CD4-positive, alpha-beta T cell treated with Interleukin-6 at 100 ng/mL for 8 hours (primary cell): ENCODE measurements at places on chromosomes 12 and 14.

DNA sequence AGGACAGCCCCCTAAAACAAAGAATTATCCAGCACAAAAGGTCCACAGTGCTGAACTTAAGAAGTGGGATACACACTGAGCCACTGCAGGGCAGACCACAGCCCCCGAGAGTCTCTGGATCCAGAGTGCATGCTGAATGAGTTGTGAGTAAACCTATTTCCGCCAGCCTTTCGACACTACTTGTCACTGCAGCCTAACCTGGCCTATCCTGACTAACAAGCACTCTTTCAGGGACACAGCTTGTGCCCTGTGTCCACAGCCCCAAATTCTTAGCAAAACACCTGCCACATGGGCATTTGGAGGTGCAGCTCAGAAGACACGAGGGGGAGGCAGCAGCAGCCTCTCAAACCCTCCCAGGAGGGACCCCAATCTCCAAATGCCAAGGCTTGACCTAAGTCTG lies 31.3 kb downstream of the ITPK1 start:
- no peak for DNase-seq

- no peak for DNase-seq
These were observed 142.5 kb downstream of the TMX1 start for GRCh38 chr14:51382506-51382905.

- no peak for DNase-seq
These were observed 89.3 kb downstream of the DUSP6 start for GRCh38 chr12:89262855-89263552.

DNA sequence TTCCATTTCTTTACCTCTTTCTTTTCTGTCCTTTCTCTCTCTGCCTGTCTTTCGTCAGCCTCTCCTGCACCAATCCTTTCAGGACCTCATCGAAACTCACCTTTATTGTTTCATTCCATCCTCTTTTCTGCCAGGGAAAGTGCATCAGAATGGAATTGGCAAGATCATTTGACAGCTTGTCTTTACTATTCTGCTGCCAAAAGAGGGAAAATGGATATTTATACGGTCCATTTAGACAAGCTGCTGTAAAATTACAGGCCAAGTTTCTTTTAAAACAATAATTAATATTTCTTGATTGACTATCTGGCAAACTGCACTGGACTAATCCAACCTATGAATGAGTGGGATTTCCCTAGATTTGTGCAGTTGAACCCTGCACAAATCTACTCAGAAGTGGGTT lies 7.6 kb upstream of the SRGAP1 start:
- no peak for DNase-seq

- DNase-seq = no peak
These were observed 6.1 kb downstream of the IFFO1 start for GRCh38 chr12:6549684-6550151.

DNA sequence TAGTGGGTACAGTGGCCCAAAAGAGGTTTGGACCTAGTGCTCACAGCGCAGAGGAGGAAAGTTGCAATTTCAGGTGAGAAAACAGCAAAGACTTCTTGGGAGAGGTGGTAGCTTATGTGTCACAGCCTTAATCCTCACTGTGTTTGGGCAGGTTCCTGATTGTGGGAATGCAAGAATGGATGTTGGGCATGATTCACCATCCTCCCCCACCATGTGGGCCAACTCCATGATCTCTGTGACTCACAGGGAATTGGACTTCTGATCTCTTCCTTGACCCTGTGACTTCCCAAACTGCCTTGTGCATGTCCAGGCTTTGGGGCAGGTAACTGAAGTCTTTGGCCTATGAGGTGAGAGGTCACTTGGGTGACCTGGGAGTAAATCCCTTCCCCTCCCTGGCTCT lies 1.8 kb upstream of the CHST11 start:
- DNase-seq = no peak

DNA sequence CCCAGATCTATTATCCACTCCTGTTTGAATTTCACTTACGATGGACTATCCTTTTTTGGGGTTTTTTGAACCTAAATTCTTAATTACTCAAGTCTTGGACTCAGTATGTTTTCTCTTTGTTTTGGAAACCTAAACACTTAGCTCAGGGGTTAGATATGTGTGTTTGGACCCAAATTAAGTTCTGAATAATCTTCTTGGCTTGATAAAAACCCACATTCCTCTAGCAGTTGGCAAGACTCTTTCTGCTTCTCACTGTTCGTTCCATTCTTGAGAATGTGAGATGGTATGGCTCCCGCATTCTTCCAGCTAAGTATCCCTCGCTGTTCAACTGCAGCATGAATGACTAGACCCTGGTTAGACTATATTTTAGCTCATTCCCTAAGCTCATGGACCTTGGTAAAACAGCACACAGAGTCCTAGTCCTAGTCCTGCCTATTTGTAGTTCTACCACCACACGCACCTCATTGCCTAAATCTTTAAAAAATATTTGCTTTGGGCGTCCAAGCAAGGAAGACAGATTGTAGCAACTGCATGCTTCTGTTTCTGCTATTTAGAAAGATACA lies 860.0 kb downstream of the RPS29 start:
- no peak for DNase-seq

DNA sequence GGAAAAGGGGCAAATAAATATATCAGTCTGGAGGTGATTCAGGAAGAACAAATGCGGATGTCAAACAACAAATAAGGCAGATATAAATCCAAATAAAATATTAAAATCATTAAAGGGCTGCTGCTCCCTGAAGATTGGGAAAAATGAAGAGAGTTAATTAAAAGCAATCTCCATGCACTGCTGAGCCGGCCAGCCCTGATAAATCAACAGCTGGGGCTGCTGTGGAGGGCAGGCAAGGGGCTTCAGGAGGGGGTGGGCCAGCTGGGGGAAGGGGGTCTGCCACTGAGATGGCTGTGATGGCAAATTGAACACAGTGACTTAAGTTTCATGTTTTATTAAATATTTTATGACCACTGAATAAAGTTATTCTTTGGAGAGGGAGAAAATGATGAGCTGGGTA lies 12.4 kb downstream of the DPF3 start:
- no peak for DNase-seq

GRCh38 chr12:94202245-94203180 lies 54.1 kb downstream of the PLXNC1 start:
- DNase-seq = no peak

DNA sequence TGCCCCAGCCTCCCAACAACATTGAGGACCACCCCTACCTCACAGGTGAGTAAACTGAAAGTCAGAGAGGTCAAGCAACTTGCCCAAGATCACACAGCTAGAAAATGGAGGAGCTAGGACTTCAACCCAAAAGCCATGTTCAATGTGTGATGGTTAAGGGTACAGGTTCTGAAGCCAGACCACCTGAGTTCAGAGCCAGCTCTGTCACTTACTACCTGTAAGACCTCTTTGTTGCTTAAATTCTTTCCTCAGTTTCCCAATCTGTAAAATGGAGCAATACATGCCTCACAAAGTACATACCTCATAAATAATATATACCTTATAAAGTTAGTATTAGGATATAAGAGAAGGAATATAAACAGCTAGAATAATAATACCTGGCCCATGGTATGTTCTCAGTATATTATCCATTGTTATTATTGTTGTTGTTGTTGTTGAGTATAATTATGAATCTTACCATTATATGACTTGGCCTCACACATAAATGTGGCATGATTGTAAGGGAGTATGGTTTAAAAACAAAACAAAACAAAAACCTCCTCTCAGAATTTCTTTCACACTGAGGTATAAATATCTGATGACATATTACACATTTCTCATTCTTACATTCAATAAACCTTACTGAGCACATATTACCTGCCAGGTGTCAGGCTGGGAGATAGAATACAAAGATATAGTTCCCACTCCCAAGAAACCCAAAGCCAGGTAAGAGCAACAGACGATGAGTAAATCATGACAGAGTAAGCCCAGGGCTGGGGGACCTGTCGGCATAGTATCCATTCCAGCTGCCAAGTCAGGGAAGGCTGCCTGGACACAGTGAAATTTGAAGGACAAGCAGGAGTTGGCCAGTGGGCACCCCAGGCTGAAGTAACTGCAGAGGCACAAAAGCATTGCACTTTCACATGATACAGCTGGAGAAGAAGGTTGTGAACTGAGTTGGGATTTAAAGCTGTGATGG lies 19.6 kb downstream of the CMKLR1 start:
- no peak for DNase-seq

- DNase-seq = no peak
These were observed 58.7 kb upstream of the TSPAN9 start for GRCh38 chr12:3018284-3019004.

GRCh38 chr14:56073799-56074198 lies 44.4 kb upstream of the PELI2 start:
- DNase-seq = no peak

DNA sequence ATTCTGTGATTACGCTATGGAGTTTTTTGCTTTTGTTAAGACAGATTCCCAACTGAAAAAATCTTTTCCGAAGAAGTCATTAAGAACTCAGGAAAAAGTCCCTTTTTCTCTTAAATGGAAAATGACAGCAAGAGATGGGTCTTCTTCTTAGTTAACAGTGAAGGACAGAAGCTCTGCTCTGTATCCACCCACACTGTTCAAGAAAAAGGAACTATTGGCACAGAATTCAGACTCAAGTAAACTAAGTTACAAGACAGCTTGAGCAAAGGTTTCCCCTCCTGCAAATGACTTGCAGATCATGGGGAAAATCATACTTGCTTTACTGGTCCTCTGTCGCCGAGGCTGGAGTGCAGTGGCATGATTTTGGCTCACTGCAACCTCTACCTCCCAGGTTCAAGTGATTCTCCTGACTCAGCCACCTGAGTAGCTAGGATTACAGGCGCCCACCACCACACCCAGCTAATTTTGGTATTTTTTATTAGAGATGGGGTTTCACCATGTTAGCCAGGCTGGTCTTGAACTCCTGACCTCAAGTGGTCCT lies 137.1 kb upstream of the AEBP2 start:
- DNase-seq = no peak

GRCh38 chr14:56841611-56842010 lies 31.3 kb upstream of the OTX2 start:
- DNase-seq = no peak

GRCh38 chr14:35298351-35298750 lies 6.2 kb downstream of the PSMA6 start:
- no peak for DNase-seq

DNA sequence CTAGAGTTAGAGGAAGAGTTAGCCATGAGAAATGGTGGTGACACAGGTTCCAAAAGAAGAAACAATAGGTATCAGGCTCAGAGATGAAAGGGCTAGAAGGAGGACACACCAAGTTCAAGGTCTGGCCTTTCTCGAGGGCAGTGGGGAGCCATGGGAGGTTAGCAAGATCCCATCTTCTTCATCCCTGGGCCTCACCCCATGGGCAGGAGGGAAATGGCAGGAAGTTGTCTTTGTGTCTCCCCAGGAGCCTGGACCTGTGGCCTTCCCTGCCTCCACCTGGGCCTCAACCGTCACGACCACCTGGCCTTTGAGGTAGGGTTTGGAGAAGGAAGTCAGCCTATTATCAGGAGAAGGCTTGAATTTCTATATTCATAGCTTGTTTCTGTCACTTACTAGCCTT lies 5.8 kb upstream of the AQP2 start:
- no peak for DNase-seq

GRCh38 chr12:53803703-53804102 lies 51.9 kb upstream of the CISTR start:
- DNase-seq = no peak

GRCh38 chr14:85257287-85257686 lies 272.7 kb upstream of the FLRT2 start:
- DNase-seq = no peak

- DNase-seq = no peak
These were observed 326.7 kb downstream of the DPF3 start for GRCh38 chr14:72567226-72567625.

DNA sequence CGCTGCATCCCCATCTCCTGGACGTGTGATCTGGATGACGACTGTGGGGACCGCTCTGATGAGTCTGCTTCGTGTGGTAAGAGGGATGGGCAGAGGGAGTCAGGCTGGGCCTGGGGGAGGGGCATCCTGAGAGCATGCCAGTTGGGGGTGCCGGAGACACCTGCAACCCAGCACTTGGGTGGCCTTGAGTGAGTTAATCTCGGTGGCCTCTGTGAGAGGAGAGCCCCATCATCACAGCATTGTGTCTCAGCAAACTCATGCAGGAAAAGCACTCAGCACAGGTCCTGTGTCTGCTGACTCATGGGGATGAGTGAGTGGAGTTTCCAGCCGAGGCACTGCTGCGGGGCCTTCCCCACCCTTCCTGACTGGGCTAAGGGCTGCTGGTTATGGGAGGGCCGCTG lies 19.6 kb upstream of the LRP1-AS start:
- no peak for DNase-seq

DNA sequence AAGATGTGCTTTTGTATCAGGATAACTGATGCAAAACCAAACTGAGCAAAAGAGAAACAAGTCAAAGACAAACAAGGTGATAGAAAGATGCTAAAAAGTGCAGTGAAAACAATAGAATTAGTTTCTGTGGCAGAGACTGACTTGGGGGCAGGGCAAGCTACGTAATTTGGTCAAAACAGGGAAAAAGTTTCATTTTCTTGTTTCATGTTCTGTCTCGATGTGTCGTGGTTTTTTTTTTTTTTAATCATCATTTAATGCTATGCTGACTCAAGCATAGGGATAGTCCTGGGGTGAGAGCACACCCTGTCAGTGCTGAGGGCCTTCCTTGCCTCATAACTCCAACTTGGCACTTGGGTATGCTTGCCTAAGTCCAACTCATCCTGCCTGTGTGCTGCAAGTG lies 144.1 kb upstream of the PTPRQ start:
- no peak for DNase-seq

GRCh38 chr12:71456316-71456715 lies 16.7 kb downstream of the LGR5 start:
- no peak for DNase-seq

GRCh38 chr12:96233939-96234461 lies 39.8 kb downstream of the ELK3 start:
- DNase-seq = no peak

DNA sequence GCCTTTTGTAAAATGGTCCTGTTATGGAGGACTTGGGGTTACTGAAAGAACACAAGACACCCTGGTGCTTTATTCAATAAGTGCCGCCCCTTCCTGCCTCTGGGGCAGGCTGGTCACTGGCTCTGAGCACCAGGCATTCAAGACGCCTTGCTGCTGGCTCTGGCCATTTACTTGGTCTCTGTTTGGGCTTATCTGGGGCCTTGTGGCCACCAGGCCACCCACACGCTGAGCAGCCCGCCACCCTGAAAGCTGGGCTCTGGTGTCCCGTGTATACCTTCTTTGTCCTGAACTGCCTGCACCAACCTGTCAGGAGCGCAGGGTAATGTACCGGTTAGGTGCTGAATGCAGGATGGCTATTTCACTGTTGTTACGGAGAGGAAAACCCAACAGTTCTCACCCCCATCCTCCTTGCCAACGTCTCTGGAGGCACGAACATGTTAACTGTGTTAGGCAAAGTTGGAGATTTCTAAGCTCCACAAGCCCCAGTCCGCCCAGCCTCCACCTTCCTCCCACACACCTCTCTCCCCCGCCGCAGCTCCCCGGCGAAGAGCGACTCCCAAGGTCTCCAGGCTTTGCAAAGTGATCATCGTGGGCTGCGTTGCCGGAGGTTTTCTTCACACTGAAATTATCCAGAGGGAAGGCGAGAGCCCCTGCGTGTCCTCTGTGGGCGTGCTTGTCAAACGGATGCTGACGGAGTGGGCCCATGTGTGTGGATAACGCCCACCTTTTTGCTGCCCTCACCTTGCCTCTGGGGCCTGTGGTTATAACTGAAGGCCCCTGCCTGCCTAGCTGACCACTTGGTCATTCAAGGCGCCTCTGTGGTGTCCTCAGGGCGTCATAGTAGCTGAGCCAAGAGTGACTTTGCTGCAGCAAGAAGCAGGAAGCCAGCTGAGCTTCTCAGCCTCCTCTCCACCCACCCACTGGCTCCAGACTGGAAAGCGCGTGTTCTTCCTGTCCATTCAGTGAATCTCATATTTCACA lies 18.8 kb upstream of the BEGAIN start:
- DNase-seq = no peak
